ENCODE measurements at places on chromosomes 2 and 18.

DNA sequence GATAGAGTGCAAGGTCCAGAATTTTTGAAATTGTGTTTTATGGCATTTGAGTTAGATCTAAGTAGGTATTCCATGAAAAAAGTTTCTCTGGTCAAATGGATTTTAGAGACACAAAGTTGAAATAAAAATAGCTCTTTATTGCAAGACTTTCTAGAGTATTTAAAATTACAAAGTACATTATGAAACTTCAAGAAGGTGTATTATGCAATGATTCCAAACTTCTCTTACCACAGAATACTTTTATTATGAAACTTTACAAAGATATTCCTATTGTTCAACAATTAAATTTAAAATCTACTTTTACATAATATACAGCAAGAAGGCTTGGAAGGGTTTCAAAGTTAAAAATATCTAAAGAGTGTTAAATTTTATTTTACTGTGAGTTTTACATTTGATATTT is 65.9 kb downstream of the CALCRL start:
- no peak for DNase-seq

- DNase-seq, result no peak
Measured at GRCh38 chr18:3790703-3791102, 340.7 kb downstream of the TGIF1 start.

- DNase-seq, result no peak
Measured at GRCh38 chr2:201854841-201855240, 48.5 kb downstream of the CDK15 start.

GRCh38 chr2:131426727-131427126 is 49.2 kb upstream of the TUBA3D start:
- DNase-seq, result no peak

DNA sequence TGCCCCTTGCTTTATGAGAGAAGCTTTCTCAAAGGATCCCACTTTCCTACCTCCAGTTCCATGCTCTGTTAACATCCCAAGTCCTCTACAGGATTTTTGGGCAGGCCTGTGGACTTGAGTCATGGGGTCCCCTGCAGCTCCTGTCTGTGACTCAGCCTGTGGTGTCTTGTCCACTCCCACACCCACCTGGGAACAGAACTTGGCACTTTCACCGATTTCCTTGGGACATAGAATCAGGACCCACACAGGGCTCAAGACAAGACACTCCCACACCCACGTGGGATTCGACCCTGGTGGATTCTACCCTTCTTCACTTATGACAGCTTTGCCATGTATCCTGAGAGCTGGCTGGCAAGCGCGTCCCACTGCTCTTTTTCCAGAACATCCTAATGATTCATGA is 30.7 kb upstream of the HDAC4 start:
- DNase-seq, result no peak

- no peak for DNase-seq
Measured at GRCh38 chr2:221203125-221203524, 369.0 kb downstream of the EPHA4 start.

- no peak for DNase-seq
Measured at GRCh38 chr2:42844901-42845821, 52.8 kb upstream of the HAAO start.

GRCh38 chr2:205364261-205364660 is 318.0 kb upstream of the NRP2 start:
- no peak for DNase-seq

- DNase-seq, result no peak
Measured at GRCh38 chr2:38590053-38590452, 12.7 kb downstream of the HNRNPLL start.

DNA sequence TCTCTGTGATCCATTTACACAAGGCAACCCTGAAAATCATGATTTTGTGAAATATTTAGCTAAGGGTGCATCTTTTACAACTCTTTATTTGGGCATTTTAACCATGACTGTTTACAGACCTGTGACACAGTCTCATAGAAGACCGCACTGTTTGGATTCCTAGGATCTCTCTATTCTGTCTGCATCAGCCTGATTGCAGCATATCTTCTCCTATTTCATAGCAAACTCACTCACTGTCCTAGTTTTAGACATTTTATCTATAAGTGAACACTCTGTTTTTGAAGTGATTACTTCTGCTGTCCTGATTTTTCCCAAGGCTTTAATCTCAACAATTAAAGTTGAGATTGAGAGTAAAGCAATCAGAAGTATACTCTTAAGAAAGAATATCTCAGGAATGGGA is 56.2 kb downstream of the CAVIN2 start:
- no peak for DNase-seq

- no peak for DNase-seq
Measured at GRCh38 chr2:59096973-59097372, 855.8 kb upstream of the FANCL start.

DNA sequence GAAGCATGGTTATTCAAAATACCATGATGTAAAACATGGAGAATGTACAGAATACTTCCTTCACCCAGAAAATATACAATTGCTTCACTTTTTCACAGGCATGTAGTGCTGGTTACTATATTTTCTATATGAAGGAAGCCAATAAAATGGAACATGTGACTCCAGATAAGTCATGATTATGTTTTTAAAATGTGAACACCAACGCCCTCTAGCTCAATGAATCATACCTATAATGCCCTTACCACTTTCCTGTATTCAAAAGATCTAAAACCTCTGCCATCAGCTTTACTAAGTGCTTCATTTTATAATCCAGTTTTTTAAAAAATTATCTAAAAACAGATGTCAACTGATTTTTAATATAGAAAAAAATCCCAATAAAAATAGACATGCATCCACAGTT is 59.9 kb downstream of the SMAD2 start:
- DNase-seq, result no peak

- no peak for DNase-seq
Measured at GRCh38 chr2:113675875-113676274, 48.8 kb downstream of the RABL2A start.

GRCh38 chr2:168561991-168562390 is 105.9 kb downstream of the CERS6 start:
- no peak for DNase-seq

DNA sequence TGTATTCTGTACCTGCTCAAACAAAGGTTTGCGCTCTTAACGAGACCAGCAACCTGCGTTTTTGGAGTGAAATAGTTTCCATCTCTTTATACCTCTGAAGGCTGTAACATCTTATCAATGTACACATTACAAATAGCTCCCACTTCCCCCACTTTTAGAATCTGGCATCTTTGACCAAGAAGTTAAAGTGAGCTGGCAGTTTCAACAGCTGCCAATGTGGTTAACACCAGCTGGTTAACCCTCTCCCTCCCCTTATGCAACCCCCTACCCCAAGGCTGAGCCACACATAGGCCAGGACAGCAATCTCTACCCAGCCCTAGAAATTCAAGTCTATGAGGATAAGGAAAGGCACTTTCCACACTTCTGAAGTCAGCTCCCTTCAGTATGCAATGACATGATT is 2.2 kb upstream of the SERTAD2 start:
- no peak for DNase-seq

GRCh38 chr2:169649278-169649677 is 44.9 kb downstream of the CFAP210 start:
- no peak for DNase-seq

GRCh38 chr2:95002498-95002897 is 23.0 kb upstream of the MAL start:
- DNase-seq, result no peak

DNA sequence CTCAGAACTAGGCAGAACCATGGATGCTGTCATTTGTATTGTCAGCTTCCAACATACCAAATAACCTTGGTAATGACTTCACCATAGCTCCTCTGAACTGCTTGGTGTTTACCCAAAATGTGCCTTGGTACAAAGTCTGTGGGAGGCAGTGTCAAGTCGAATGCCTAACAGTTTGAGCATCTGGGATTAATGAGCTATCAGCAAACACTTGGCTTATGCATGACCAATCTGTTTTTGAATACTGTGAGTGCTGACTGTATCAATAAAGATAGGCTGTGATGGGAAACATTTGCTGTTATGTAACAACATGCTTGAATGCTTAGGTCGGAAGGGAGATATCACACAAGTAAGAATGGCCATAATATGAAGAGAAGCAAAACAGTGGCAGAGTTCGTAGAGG is 455.4 kb downstream of the CMPK2 start:
- no peak for DNase-seq

DNA sequence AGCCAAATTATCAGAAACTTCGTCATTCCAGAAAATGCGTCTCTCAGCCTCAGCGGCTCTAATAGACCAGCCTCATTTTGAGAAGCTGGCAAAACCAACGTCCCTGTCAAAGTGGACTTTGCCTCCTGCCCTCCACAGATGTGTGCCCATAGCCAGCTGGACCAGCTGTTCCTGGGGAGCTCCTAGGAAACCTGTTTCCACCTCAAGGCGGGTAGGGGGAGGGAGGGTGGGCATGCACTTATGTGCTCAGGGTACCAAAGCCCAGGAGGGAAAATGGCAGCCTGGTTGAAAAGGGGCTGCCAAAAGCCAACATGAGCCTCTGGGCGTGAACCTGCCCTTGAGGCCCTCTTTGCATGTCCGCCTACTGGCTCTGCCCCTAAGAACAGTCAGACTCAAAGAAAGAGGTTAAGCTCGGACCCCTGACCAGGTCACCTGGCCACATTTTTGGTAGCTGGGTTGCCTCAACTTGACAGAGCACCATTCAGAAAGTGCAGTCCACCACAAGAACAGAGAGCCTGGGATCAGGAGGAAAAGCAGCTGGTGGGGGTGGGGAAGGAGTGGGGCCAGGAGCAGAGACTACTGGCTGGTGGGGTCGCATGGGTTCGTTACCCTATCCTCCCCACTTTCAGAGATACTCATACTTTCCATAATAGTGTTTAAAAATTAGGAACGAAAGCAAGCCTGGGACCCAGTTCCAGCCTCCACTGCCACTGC is 3.5 kb downstream of the PER2 start:
- DNase-seq, result no peak

- no peak for DNase-seq
Measured at GRCh38 chr2:154623819-154624218, 74.7 kb upstream of the KCNJ3 start.

All from naive thymus-derived CD4-positive, alpha-beta T cell (primary cell).